Left renal cortex interstitium (tissue), 4 donors: ENCODE measurements at places on chromosomes 2 and 18.

DNA sequence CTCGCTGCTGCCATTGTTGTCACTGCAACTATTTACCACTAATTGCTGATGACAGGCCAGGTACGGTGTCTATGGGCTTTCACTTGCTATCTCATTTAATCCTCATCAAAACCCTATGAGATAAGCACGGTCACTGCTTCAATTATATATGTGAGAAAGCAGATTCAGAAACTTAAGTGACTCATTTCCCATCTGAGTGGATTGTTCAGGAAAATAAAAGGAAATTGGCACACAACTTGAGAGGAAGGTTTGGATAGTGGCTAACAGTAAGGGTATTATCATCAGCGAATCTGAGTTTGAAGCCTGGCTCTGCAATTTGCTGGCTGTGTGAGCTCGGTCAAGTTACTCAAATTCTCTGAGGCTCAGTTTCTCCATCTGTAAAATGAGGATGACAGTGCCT lies 196.0 kb downstream of the KCNS3 start:
- no peak for DNase-seq

DNA sequence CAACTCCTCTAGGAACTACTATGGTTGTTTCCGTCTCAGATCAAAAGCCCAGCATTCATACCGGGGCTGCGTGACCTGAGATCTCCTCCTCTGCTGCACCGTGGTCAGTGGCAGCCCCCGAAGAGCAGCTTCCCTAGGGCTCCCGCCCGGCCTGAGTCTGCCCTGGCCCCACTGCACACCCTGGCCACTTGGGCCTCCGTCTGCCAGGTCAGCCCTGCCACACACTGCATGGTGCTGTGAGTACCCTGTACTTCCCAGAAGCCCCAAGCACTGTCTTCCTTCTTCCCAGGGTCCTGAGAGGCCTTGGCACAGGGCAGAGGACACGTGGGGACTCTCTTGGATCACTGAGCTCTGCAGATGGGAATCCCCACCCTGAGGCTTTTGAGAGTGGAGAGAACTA lies 81.5 kb upstream of the GPC1 start:
- no peak for DNase-seq

DNA sequence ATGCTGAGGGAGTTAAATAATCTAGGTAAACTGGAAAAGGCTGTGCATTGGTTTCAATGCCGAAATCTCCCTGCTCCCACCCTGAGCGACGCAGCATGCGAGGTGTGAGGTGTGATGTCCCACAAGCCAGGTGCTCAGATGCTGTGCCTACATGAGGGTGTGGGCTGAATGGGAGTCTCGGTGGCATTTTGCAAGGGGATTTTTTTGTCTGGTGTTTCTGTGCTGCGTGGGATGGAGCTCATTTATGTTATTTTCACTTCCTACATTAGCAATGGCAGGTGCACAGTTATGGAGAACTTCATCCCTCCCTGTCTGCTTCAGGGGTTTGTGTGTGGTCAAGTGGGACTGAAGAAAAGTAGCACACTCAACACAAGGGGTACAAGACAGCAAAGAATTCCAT lies 110.2 kb upstream of the CCDC68 start:
- no peak for DNase-seq

DNA sequence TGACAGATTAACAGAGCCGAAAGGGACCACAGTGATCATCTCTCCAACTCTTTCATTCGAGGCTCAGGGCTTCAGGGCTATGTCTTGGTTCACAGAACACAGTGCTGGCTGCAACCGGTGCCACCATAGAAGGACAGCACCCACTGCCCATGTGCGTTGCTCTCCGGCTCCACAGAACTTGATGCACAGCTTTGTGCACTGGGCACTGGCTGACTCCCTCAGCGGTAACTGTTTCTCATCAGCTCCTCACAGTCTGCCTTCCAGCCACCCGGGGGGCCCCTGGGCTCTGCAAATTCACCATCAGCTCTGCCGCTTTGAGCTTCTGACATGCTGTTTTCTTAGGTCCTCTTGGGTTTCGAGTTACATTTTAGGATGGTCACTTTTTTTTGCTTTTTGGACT lies 124.3 kb upstream of the RAB12 start:
- DNase-seq, result no peak

DNA sequence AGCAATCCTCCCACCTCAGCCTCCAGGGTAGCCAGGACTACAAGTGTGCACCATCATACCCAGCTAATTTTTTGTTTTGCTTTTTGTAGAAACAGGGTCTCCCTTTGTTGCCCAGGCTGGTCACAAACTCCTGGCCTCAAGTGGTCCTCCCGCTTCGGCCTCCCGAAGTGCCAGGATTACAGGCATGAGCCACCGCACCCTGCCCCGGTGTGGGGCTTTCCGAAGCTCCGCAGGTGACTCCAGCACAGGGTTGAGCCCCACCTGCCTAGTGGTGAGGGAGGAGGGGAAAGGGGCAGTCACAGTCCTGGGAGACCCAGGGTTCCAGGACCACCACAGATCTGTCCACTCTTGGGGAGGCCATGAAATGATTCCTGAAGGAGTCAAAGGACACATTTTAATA lies 5.2 kb downstream of the PRLH start:
- DNase-seq, result no peak

DNA sequence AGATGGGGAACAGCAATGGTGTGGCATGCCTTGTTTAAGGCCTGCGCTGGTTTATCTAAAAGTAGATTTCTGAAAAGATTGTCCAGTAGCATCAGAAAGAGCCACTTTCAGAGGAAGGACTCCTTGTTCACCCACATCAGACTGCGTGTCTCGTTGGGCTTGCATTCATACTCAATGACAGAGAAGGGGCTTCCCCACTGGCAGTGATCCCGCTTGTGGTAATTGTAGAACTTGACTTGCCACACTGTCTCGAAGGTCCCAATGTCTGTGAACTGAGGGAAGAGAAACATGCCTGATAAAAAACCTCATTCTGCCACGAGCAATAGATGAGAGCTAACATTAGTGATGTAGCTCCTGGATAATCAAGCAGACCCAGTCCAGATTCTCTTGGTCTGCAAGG lies 26.0 kb downstream of the CNRIP1 start:
- DNase-seq, result no peak

DNA sequence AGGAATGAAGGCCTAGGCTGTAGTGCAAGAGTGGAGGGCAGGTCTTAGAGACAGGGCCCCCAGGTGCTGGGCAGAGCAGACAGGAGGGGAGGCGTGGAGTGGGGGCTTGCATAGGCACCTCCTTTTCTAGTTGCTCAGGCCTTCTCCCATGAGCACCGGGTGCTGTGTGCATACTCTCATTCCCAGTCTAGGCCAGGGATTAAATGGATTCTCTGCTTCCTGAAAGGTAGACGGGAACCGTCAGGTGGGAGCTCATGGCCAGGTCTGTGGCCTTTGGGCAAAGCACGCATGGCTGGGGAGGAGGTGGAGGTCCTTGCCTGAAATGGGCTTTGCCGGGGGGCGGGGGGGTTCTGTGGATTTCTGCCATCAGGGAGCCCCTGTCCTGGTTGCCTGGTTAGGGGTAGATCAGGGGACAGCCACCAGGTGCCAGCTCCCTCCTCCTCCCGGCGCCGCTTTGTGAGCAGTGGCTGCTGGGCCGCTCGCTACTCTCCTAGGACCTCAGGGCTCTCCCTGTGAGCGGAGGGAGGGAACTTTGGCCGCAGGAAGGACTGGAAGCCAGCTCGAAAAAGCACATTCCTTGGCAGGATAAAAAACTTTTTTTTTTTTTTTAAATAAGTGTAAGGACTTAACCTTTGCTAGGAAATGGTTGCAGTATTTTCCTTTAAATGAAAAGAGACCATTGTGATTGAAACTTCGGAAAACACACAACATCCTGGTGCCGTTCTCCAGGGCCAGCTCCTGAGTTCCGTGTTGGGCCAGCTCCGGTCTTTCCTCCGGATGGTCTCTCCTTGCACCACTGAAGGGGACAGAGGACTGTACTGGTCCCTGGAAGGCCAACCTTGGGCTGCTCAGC lies 82.8 kb upstream of the HAAO start:
- DNase-seq, result no peak

- DNase-seq, result no peak
Measured at GRCh38 chr2:240159251-240159839, 18.9 kb upstream of the OTOS start.

GRCh38 chr2:55733335-55733734 lies 39.7 kb upstream of the PNPT1 start:
- no peak for DNase-seq

GRCh38 chr2:212428681-212429478 lies 109.7 kb downstream of the ERBB4 start:
- no peak for DNase-seq

DNA sequence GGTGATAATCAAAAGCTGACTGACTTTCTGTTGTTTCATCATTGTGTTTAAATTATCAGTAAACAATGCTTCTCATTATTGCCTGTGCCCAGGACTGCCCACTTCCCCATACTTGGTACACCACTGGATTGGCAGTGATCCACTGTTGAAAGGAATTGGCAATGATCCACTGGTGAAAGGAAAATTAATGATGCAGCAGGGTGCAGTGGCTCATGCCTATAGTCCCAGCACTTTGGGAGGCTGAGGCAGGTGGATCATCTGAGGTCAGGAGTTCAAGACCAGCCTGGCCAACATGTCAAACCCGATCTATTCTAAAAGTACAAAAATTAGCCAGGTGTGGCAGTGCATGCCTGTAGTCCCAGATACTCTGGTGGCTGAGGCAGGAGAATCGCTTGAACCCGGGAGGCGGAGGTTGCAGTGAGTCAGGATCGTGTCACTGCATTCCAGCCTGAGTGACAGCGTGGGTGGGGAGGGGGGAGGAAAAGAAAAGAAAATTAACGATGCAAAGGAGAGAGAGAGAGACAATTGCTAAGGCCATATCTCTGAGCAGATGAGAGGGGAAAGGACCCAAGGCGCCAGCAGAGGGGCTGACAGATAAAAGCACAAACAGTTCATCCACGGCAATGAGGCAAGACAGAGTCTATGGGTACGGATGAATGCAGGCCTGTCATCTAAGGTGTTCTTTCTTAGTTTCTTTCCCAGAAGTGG lies 10.2 kb upstream of the GTF2A1L start:
- DNase-seq, result no peak

- DNase-seq, result no peak
Measured at GRCh38 chr2:44453259-44453658, 91.5 kb downstream of the CAMKMT start.

DNA sequence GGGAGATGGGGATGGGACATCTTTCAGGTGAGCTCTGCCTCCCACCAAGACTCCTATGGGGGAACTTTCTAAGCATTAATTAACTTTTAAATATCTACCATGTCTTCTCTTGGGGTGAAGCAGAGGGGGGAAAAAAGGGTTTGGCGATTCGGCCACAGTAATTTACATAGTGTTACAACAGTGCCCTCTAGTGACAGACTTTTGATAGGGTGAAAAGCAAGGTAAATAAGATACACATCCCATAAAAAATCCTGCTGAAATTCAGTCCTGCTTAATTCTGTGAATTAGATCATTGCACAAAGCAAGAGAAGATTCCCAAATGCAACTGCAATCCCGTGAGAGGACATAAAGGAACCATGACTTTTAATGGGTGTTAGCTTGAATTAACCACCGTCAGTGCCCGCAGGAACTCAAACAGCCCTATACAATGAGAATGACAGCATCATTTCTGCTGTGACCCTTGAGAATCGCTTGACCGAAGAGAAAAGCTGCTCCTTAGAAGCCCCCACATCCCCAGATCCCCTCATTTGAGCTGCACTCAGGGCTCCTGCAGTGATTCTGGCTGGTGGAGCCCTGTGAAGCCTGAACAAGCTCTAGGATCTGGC lies 32.8 kb downstream of the FAM124B start:
- DNase-seq, result no peak

DNA sequence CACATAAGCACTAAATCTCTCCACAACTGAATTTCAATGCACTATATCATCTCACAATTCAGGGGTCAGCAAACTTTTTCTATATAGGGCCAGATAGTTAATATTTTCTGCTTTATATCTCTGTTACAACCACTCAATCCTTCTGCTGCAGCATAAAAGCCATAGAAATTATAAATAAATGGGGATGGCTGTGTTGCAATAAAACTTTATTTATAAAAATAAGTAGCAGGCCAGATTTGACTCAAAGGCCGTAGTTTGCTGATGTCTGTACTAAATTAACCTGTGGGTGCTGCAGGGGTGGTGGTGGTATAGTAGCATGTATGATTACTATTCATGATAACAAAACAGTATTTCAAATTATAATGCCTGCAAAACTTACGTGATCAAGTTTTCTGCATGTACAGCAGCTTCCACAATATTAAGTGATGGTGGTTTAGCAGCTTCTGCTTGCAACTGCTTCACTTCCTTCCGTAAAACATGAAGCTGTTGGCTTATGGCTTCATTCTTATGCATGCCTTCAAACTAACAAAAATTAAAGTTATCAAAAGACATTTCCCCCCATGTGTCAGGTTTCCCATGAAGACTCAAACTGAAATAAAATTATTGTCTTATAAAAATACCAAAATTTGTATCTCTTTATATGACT lies 64.1 kb downstream of the SIGLEC15 start:
- no peak for DNase-seq

GRCh38 chr2:2061091-2061696 lies 269.9 kb downstream of the MYT1L start:
- no peak for DNase-seq

GRCh38 chr2:226031647-226032501 lies 632.4 kb downstream of the NYAP2 start:
- no peak for DNase-seq

- no peak for DNase-seq
Measured at GRCh38 chr18:23521907-23522306, 18.6 kb downstream of the RMC1 start.

- DNase-seq, result no peak
Measured at GRCh38 chr2:51031021-51031780, 731 bp downstream of the NRXN1 start.
